ENCODE measurements at places on chromosomes 13 and 19. TPM values are rescaled to one million over a fixed set of nuclear protein-coding genes. Genes with fewer than 3 reads are reported as not detected.

DNA sequence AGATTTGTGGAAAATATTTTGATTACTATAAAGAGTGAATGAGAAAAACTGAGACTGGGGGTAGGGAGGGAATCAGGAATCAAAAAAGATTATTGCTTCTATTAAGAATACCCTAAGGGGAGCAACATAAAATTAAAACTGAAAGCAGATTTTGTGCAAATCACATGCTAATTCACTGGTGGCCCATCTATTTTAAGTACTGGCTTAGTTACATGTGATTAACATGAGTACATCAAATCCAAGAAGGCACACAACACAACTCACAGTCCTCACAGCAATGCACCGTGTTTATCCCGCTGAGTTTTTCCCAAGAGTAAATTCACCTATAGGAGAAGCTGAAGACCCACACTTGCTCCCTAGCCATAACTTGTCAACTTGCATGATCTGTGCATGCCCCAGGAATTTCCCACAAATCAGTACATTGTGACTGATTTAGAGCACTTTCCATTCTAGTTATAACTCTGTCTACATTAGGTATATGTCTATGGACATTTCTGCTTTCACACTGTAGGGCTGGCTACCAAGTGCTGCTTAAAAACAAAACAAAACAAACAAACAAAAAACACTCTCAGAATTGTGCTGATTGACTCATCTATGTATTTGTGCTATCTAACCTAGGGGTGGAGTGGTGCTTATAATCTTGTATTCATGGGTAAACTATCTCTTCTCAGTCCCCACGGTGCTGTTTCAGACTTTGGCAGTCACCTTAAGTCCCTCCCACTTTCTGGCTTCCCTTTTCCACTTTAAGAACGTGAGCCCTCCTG is 24.3 kb downstream of the AMER2 start:
- peaks cover 21% of the 10 kb centered on the region for H3K27me3 ChIP-seq
- no peak overlapping the region for H3K4me3 ChIP-seq
- no peak overlapping the region for H3K27ac ChIP-seq
- no peaks in the 10 kb centered on the region for H3K4me1 ChIP-seq

DNA sequence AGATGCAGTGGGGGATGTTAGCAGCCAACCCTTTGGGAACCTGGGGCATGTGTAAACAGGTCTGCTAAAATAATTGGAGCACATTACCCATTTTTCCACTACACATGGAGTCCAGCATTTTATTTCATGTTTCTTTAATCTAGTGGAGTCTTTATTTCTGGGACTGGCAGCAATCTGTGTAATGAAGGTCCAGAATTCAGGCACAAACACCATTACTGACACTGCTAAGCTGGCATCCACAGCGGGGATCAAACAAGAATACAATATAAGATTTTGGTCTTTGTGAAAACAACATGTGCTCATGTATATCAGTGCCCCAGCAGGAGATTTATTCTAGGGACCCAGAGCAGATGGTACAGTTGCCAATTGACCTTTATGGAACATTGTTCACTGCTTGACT is 1587.0 kb upstream of the PRR20A start:
- no peaks in the 10 kb centered on the region for H3K36me3 ChIP-seq
- H3K27ac ChIP-seq, result no peak overlapping the region
- no peaks in the 10 kb centered on the region for H3K4me1 ChIP-seq
- no peaks in the 10 kb centered on the region for H3K27me3 ChIP-seq

DNA sequence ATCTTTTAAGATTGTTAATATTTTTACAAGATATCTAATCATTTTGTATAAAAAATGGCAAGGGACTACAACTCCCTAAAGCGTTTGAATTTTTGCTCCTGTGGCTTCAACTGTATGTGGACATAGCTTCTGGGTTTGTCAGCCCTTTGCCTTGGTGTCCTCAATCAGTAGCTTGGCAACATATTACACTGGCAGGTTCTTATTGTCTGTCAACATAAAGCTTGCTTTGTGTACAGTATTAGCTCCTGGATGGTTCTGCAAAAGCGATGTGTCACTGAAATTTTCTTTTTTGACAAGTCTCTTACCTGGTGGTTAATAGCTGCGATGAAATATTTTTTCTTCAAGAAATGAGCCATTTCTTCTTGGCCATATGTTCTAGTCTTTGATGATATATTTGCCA is 190.0 kb downstream of the HS6ST3 start:
- H3K27me3 ChIP-seq, result no peaks in the 10 kb centered on the region
- no peaks in the 10 kb centered on the region for H3K36me3 ChIP-seq
- DNase-seq, result no peak

GRCh38 chr13:110377178-110377825 is 70.2 kb downstream of the COL4A2 start:
- no peak overlapping the region for H3K4me3 ChIP-seq
- no peak for DNase-seq
- peaks cover 6% of the 10 kb centered on the region for H3K4me1 ChIP-seq
- no peaks in the 10 kb centered on the region for H3K36me3 ChIP-seq
- H3K27ac ChIP-seq, result no peak overlapping the region
- H3K27me3 ChIP-seq, result peaks cover 34% of the 10 kb centered on the region

DNA sequence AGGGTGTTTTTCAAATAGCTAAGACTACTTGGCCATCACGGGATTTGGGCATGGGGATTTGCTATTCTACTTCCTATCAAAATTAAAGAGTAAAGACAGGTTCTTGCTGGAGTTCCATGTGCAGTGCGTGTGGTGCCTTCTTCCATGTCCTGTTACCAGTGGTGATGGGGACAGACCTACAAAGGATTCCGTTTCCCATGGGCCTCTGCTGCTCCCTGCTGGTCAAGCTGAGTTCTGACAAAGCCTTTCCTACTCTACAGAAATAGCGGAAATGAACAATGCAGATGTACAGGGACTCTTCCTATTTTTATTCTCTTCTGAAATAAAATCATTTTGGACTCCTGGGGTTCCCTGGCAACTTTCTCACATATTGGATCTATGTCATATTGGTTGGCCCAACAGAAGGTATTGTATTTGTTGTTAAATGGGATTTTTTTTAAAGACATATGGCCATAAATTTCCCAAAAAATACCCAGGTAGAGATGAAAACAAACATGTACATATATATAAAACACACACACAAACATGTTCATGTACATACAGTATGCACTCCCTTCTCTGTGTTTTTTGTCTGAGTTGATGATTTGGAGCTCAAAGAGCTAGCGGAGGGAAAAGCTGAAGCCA is 90.5 kb upstream of the SLC15A1 start:
- peaks cover 14% of the 10 kb centered on the region for H3K36me3 ChIP-seq
- H3K4me3 ChIP-seq, result no peak overlapping the region
- no peak overlapping the region for H3K27ac ChIP-seq
- no peaks in the 10 kb centered on the region for H3K27me3 ChIP-seq
- no peaks in the 10 kb centered on the region for H3K4me1 ChIP-seq
- peak; percentile 86 for DNase-seq

DNA sequence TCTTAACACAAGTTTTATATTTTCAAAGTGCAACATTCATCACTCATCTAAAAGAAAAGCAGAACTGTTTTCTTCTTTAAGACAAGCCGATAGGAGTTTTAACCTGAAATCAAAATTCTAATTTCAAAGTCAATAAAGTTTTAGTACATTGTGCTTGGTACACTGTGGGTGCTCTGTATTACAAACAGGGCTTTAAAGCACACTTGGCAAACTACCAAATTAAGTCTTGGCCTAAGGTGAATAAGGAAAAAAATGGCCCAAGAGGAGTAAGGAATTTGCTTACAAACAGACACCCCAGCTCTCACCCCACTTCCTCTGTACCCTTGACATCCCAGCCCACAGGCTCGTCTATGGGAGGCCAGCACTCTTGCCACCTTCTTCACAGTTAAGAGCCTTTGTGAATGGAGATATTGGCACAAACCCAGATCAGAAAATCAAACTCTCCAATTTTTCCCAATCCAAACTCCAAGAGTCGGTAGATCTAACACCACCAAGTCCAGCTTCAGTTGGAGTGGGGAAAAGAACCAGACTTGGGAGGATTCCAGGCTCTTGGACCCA is 66.0 kb downstream of the ABCC4 start:
- H3K36me3 ChIP-seq, result peaks cover 14% of the 10 kb centered on the region
- no peak overlapping the region for H3K27ac ChIP-seq
- H3K27me3 ChIP-seq, result no peaks in the 10 kb centered on the region

The KL gene
- total RNA-seq, result 0.37 TPM

The NUMBL gene
- total RNA-seq, result 11.6 TPM

The IL17D gene
- 0.19 TPM for total RNA-seq

The MEIS3 gene
- total RNA-seq, result 0.28 TPM

All from activated CD4-positive, alpha-beta T cell treated with anti-CD3 and anti-CD28 coated beads for 36 hours (primary cell).